ENCODE measurements at places on chromosomes 3 and 15.

GRCh38 chr3:61439122-61439458, 122.3 kb upstream of the PTPRG start:
- DNase-seq = no peak

- no peak for DNase-seq
These were observed 7.5 kb downstream of the ZNF710 start for GRCh38 chr15:90008607-90009006.

GRCh38 chr15:85642693-85643066, 152.0 kb downstream of the KLHL25 start:
- DNase-seq = no peak

GRCh38 chr3:69011096-69011730, 2.3 kb downstream of the EOGT start:
- DNase-seq = no peak

GRCh38 chr3:33718595-33718907, 497 bp upstream of the CLASP2 start:
- no peak for DNase-seq

DNA sequence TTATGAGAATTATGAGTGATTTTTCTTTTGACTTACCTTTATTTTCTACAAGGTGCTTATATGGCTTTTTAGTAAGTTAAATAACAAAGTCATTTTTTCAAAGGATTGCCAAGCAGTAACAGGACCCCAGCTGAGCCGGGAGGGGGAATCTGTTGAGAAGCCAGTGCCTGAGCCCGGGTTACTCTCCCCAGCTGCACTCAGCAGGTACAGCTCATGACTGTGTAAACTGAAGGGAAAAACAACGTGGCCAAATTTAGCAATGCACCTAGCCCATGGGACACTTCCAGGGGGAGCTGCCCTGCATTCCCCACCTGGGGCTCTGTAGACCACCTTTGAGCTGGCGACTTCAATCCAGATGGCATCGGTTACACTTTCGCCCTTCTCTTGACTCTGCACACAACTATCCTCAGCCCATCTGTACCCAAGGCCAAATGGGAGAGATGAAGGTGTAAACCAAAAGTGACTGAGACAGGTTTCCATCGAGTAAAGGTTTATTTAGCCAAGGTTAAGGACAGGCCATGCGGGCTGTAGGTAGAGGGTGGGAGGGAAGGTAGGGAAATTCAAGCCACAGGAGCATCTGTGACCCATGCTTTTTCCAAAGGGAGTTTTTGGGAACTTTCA, 18.2 kb upstream of the HCN4 start:
- peak; percentile 79 for DNase-seq

- no peak for DNase-seq
These were observed 1098.3 kb downstream of the NAALADL2 start for GRCh38 chr3:175957427-175957826.

- no peak for DNase-seq
These were observed 2.5 kb upstream of the ETFA start for GRCh38 chr15:76313731-76314130.

- DNase-seq = peak; percentile 0
These were observed 366.8 kb upstream of the ZNF385D start for GRCh38 chr3:22117751-22118346.

- no peak for DNase-seq
These were observed 179.6 kb upstream of the STT3B start for GRCh38 chr3:31353166-31353565.

GRCh38 chr15:49900006-49900902, 218.8 kb downstream of the ATP8B4 start:
- no peak for DNase-seq

GRCh38 chr15:41934843-41935242, 37.5 kb downstream of the EHD4 start:
- DNase-seq = peak; percentile 70

DNA sequence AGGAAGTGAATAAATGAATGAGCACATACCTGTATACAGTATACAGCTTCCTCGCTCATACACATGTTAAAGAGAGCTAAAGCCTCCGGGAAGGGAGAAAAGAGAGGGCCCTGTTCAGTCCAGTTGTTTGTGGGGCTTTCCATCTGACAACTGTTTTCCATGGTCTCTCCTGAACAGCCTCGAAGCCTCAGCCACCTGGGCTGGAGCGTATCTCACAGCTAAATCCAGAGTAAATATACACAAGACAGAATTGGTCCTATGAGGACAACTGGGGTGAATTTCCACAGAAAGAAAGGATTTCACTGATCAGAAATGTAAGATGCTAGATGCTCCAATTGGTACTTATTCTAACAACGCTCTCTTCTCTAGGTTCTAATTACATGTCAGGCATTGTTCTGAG, 103.5 kb downstream of the LIPC start:
- DNase-seq = no peak

- DNase-seq = peak; percentile 34
These were observed 66.8 kb upstream of the XXYLT1 start for GRCh38 chr3:195337747-195338146.

DNA sequence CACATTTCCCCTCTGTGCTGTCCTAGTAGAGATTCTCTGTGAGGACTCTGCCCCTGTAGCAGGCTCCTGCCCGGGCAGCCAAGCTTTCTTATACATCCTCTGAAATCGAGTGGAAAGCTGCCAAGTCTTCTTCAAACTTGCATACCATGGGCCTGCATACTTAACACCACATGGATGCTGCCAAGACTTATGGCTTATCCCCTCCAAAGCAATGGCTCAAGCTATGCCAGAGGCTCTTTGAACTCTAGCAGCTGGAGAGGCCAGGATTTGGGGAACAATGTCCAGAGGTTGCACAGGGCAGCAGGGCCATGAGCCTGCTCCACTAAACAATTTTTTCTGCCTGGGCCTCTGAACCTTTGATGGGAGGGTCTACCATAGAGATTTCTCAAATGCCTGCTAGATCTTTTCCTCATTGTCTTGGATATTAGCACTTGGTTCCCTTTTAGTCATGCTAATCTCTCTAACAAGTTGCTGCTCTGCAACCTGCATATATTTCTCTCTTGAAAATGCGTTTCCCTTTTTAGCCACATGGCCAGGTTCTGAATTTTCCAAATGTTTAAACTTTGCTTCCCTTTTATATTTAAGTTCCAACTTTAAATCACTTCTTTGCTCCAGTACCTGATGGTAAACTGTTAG, 6.1 kb upstream of the PLSCR4 start:
- peak; percentile 4 for DNase-seq

DNA sequence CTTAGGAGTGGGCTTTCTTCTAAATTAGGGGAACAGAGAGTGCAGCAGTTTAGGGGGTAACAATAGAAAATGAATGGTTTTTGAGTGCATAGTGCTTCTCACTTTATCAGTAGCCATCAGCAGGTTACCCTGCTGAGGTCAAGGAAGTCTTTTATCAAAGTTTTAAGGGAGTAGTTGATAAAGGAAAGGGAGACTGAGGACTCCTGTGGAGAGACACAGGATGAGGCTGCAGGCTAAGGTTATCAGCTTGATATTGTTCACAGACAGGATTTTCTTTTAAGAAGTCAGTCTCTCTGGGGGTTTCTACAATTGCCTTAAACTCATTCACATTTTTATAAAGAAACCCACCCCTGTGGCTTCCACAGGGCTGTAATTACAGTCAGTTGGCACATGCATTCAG, 205.0 kb downstream of the AGBL1 start:
- no peak for DNase-seq
